ENCODE measurements at places on chromosomes 7 and 10. TPM values are rescaled to one million over a fixed set of nuclear protein-coding genes. Genes with fewer than 3 reads are reported as not detected.

LLCFC1 gene
- not detected for total RNA-seq

HMX3 gene
- total RNA-seq: not detected

PAOX gene
- 5.6 TPM for total RNA-seq

HEPACAM2 gene
- total RNA-seq: not detected

UPK3B gene
- total RNA-seq: not detected
